Small intestine (tissue), 16 donors: ENCODE measurements at places on chromosomes 3 and 15. TPM values are rescaled to one million over a fixed set of nuclear protein-coding genes. Genes with fewer than 3 reads are reported as not detected.

The MOBP gene
- 0.09 TPM for polyA plus RNA-seq

The STARD5 gene
- 7.8 TPM for polyA plus RNA-seq

DNA sequence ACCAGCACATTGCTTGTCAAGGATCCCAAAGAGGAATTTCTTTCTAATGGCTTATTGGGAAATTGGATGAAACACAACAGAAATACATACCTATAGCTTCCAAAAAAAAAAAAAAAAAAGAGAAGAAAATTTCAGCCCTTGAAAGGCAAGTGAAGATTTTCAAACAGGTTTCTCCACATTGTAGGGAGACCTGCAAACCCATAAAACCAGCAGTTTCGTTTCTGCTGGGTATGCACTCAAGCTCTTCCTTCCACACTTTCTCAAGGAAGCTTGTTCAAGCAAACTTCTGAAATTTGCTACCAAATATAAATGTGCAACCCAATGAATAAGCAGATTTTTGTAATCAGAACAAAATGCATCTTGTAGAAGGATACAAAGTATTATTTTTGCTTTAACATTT is 15.9 kb upstream of the SH3BP5 start:
- peak; percentile 24 for DNase-seq

DNA sequence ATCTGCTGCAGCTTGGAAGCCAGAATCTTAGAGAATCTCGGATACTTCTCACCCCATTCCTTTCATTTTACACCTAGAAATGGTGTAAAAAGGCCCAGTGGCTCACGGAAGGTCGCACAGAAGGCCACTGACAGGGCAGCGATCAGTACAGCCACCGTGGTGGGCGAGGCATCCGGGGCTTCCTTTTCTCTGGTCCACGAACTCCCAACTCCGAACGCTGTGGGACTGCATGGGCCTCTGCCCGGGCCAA is 36.3 kb upstream of the POLG start:
- DNase-seq = no peak

GRCh38 chr3:33624756-33625155 is 93.3 kb downstream of the CLASP2 start:
- no peak for DNase-seq

DNA sequence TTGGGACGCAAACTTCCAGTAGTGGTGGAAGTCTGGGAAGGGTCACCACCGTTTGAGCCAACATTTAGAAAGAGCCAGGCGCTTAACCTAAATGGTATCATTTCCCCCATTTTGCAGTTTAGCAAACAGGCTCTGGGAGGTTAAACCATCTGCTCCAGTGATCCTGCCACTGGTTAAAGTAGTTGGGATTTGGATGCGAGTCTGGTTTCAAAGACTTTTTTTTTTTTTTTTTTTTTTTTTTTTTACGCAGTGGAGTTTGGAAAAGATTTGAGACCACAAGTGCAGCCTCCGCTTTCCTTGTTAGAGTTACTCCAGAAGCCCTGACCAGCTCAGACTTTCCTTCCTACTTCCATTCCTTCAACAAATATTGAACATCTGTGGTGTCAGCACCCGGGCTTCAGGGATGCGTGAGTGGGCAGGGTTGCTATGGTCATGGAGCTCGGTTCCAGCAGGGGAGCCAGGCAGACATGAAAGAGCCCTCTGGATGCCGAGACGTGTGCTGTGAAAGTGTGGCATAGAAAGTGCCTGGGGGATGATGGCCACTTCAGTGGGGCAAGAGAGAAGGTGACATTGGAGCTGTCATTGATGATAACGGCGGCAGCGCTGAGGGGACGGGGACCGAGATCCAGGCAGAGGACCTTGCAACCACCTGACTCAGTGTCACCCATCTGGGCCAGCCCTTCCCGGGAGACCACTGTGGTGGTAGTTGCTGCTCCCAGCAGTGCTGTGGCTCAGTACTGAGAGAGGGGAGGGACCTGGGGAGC is 1.1 kb upstream of the RNU6-1 start:
- peak; percentile 45 for DNase-seq

DNA sequence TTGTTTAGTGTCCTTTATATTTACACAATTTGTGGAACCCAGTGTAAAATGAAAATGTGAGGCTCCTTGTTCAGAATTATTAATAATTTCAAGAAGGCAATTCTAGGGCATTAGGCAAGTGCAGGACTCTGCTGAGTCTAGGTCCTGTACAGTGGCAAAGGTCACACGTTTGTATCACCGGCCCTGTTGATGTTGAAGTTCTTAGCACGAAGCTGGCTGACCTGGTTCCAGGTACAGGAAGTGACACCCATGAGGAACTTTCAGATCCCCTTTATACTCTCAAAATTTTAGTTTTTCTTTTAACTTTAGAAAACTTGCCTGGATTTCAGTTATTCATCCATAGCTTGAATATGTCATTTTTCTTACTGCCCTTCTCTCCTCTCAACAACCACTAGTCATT is 349.4 kb downstream of the CNTN6 start:
- DNase-seq = no peak

The CTDSPL gene
- polyA plus RNA-seq = 16.7 TPM

- DNase-seq = no peak
These were observed 20.2 kb upstream of the TMEM158 start for GRCh38 chr3:45246241-45246640.

DNA sequence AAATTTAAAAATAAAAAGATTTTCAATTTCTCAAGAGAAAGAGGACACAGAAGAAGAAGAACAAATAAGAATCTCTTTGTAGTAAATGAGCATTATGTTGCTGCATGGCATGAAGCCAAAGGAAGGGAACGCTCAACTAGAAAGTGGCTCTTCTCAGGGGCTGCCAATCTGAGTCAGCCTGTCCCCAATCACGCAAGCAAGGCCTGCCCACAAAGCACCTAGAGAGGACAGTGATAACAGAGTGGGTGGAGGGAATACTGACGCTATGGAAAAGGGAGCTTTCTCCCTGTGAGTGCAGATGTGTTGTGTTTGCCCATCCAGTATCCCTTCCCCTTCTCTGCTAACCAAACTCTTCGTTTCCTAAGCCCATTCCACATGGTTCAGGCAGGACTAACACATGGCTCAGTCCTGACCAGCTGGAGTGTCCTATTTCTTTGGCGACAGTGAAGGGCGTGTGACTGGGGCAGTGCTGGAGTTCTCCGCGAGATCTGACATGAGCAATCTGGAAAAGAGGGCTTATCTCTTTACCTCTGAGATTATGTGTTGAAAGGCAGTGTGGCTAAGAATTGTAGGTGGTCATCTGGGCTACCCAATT is 14.2 kb downstream of the FBN1 start:
- DNase-seq = no peak

- no peak for DNase-seq
These were observed 27.9 kb upstream of the SCN10A start for GRCh38 chr3:38843898-38844297.

The KIF15 gene
- polyA plus RNA-seq = 9.4 TPM

The CPNE9 gene
- polyA plus RNA-seq = not detected

The FBXO40 gene
- polyA plus RNA-seq = not detected
